ENCODE measurements at places on chromosomes 1 and 21. TPM values are rescaled to one million over a fixed set of nuclear protein-coding genes. Genes with fewer than 3 reads are reported as not detected.

GRCh38 chr1:68799096-68799495 is 302.2 kb upstream of the DEPDC1 start:
- no peak overlapping the region for H3K4me3 ChIP-seq
- no peaks in the 10 kb centered on the region for H3K27me3 ChIP-seq
- no peaks in the 10 kb centered on the region for H3K4me1 ChIP-seq
- H3K27ac ChIP-seq: no peak overlapping the region
- H3K36me3 ChIP-seq: no peaks in the 10 kb centered on the region

GRCh38 chr1:96487394-96487793 is 234.2 kb upstream of the PTBP2 start:
- H3K27me3 ChIP-seq: no peaks in the 10 kb centered on the region
- DNase-seq: no peak
- H3K36me3 ChIP-seq: no peaks in the 10 kb centered on the region

DNA sequence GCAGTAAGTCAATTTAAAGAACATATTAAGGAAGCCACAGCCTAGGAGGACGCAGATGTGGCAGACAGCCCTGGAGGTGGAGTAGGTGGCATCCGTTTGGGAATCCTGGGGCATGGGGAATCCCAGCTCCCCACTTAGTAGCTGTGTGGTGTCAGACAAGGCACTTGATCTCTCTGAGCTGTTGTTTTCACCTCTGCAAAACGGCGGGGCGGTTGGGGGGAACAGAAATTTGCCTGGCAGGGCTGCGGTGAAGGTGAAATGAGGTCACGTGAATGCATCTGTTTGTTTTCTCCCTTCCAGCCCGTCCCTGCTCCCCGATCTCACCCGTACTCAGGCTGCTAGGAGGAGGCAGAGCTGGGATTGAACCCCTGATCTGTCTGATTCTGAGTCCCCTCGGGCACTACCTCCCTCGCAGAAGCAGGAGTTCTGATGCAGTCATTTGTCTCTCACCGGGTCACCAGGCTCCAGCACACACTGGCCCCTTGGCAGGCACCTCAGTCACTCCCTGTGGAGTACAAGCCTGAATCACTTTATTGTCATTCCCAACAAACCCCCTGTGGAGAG is 2.2 kb upstream of the LAPTM5 start:
- no peak overlapping the region for H3K4me3 ChIP-seq
- no peaks in the 10 kb centered on the region for H3K36me3 ChIP-seq
- no peaks in the 10 kb centered on the region for H3K4me1 ChIP-seq
- DNase-seq: no peak
- no peaks in the 10 kb centered on the region for H3K27me3 ChIP-seq

- no peak overlapping the region for H3K27ac ChIP-seq
- H3K4me1 ChIP-seq: no peaks in the 10 kb centered on the region
- DNase-seq: no peak
- no peaks in the 10 kb centered on the region for H3K36me3 ChIP-seq
These were observed 24.4 kb downstream of the BLZF1 start for GRCh38 chr1:169392406-169392805.

GRCh38 chr1:202266061-202266765 is 72.6 kb downstream of the LGR6 start:
- H3K4me1 ChIP-seq: no peaks in the 10 kb centered on the region
- no peaks in the 10 kb centered on the region for H3K27me3 ChIP-seq
- no peak for DNase-seq
- H3K4me3 ChIP-seq: no peak overlapping the region
- no peaks in the 10 kb centered on the region for H3K36me3 ChIP-seq

STIL gene
- 26.4 TPM for total RNA-seq

DNA sequence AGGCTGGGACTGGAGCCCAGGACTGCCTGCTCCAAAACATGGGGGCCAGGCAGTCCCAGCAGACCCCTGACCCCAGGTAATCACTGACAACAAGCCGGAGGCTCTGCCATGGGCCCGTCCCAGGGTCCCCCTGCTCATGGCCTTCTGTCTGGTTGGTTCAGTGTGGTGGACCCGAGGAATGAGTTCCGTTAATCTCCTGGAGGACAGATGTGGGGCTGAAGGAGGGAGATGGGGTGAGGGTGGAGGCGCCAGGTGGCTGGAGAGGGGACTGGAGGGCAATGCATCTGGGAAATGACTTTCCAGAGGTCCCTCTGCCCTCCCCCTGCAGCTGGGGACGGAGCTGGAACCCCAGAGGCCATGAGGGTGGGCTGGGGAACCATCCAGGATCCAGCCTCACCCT is 103.2 kb downstream of the EBNA1BP2 start:
- no peak overlapping the region for H3K4me3 ChIP-seq
- peaks cover 50% of the 10 kb centered on the region for H3K4me1 ChIP-seq
- H3K27me3 ChIP-seq: no peaks in the 10 kb centered on the region
- no peak for DNase-seq
- H3K27ac ChIP-seq: no peak overlapping the region

DNA sequence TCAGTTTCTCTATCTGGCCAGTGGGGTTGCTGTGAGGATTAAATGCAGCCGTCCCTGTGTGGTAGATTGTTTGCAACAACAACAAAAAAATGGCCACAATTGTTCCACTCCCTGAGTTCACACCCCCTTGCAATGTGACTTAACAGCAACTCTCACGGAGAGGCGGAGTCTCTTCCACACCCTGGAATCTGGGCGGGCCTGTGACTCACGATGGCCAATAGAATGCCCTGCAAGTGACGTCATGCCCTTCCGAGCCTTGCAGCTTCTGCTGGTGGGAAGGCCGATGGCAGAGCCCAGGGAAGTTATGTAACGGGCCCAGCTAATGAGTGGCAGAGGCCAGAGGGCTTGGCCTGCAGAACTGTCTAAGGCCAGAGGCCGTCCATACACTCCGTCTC is 87.9 kb downstream of the RIPK4 start:
- H3K4me1 ChIP-seq: peaks cover 32% of the 10 kb centered on the region
- peak; percentile 96 for DNase-seq
- peak overlapping the region; percentile 96 for H3K27ac ChIP-seq
- H3K36me3 ChIP-seq: no peaks in the 10 kb centered on the region
- no peaks in the 10 kb centered on the region for H3K27me3 ChIP-seq

- no peak overlapping the region for H3K4me3 ChIP-seq
- H3K27me3 ChIP-seq: no peaks in the 10 kb centered on the region
- peaks cover 3% of the 10 kb centered on the region for H3K36me3 ChIP-seq
- H3K27ac ChIP-seq: peak overlapping the region; percentile 48
- DNase-seq: no peak
- H3K4me1 ChIP-seq: 0 out of 2 replicates have a peak, but pooled peaks cover 11% of the 10 kb centered on the region
These were observed 842 bp downstream of the LENEP start for GRCh38 chr1:154994269-154994587.

GRCh38 chr1:208203848-208204609 is 40.2 kb downstream of the PLXNA2 start:
- no peaks in the 10 kb centered on the region for H3K27me3 ChIP-seq
- H3K4me3 ChIP-seq: no peak overlapping the region
- no peaks in the 10 kb centered on the region for H3K36me3 ChIP-seq
- no peak overlapping the region for H3K27ac ChIP-seq
- H3K4me1 ChIP-seq: peaks cover 45% of the 10 kb centered on the region

DNA sequence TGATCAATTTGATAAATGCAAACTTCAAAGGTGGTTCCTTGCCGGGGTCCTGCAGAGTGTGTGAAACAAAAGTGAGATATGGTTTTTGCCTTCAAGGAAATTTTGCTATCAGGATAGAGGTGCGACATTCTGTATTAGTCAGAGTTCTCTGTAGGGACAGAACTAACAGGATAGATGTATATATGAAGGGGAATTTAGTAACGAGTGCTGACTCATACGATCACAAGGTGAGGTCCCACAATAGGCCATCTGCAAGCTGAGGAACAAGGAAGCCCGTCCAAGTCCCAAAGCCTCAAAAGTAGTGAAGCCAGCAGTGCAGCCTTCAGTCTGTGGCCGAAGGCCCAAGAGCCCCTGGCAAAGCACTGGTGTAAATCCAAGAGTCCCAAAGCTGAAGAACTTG is 157.0 kb downstream of the RYR2 start:
- no peaks in the 10 kb centered on the region for H3K4me1 ChIP-seq
- H3K4me3 ChIP-seq: no peak overlapping the region
- DNase-seq: no peak
- H3K27me3 ChIP-seq: no peaks in the 10 kb centered on the region
- no peaks in the 10 kb centered on the region for H3K36me3 ChIP-seq
- no peak overlapping the region for H3K27ac ChIP-seq

DNA sequence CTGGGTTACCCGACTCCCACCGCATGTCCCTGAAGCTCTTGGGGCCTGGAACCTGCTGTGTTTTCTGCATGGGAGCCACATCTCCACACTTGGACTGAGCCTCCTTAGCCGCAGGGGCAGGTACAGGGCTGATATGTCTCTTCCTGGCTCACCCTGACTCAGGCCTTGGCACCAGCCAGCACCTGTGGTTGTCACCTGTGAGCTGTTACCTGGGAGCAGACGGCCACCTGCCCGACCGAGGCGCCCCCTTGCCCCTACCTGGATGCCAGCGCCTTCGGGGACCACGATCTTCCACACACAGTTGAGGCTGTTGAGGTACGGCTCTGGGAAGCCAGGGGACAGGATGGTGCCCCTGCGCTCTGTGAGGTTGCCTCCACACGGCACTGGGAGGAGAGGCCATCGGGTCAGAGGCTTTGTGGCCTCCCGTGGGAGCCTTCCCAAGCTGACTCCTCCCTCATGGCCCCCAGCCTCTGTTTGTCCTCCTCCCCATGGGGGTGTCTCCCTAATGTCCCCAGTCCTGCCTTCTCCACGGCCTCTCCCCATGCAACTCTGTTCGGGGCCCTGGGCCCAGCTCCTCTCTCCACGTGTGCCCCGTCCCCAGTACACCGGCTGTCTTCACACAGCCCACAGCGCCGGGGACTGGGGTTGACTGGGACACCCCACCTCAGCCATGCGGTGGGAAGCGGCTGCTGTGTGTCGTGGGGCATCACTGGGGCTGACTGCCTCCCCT is 152.0 kb downstream of the ZSCAN20 start:
- H3K27me3 ChIP-seq: no peaks in the 10 kb centered on the region
- no peak overlapping the region for H3K4me3 ChIP-seq
- DNase-seq: no peak
- no peak overlapping the region for H3K27ac ChIP-seq
- H3K4me1 ChIP-seq: no peaks in the 10 kb centered on the region

DNA sequence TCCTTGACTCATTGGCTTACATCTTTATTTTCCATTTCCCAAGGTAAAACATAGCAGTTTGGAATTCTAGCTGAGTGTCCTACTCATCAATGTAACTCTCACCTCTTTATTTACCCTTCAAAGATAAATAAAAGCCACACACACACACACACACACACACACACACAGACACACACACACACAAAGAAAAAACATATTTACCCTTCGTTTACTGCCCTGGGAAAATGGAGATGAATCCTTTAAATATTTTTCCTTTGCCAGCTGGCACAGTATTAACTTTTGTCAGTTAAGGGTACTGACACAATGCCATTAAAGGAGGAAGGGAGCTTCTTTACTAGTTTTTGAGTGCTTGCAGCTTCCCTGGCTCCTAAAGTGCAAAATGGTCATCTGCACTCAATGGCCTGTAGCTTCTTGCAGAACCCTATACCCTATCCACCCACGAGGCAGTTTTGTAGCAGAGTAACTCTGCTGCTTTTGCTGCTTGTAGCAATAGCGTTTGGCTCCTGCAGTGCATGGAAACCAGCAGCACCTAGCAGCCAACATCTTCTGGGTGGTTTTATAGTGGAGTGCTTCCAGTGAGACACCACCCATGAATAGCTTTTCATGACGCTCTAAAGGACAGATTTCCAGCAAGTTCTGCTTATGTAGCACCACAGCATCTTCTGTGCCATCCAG is 103.7 kb downstream of the HS2ST1 start:
- no peak overlapping the region for H3K4me3 ChIP-seq
- no peaks in the 10 kb centered on the region for H3K4me1 ChIP-seq
- H3K27me3 ChIP-seq: no peaks in the 10 kb centered on the region
- H3K36me3 ChIP-seq: no peaks in the 10 kb centered on the region
- H3K27ac ChIP-seq: no peak overlapping the region

NIPAL3 gene
- total RNA-seq: 9.2 TPM

GRCh38 chr21:25441835-25442234 is 165.4 kb downstream of the MRPL39 start:
- DNase-seq: no peak
- H3K36me3 ChIP-seq: no peaks in the 10 kb centered on the region
- no peak overlapping the region for H3K27ac ChIP-seq
- no peaks in the 10 kb centered on the region for H3K4me1 ChIP-seq
- no peaks in the 10 kb centered on the region for H3K27me3 ChIP-seq
- H3K4me3 ChIP-seq: no peak overlapping the region

CLIC4 gene
- total RNA-seq: 140 TPM

GRCh38 chr1:213531369-213532310 is 456.1 kb upstream of the PROX1 start:
- H3K27ac ChIP-seq: no peak overlapping the region
- no peak overlapping the region for H3K4me3 ChIP-seq
- no peaks in the 10 kb centered on the region for H3K36me3 ChIP-seq
- no peaks in the 10 kb centered on the region for H3K4me1 ChIP-seq

SLC9C2 gene
- not detected for total RNA-seq

CATSPERE gene
- total RNA-seq: 0.14 TPM

GRCh38 chr1:111739925-111740765 is 950 bp upstream of the INKA2 start:
- no peaks in the 10 kb centered on the region for H3K27me3 ChIP-seq
- H3K36me3 ChIP-seq: no peaks in the 10 kb centered on the region
- DNase-seq: peak; percentile 69
- H3K4me3 ChIP-seq: peak overlapping the region; percentile 56

DNA sequence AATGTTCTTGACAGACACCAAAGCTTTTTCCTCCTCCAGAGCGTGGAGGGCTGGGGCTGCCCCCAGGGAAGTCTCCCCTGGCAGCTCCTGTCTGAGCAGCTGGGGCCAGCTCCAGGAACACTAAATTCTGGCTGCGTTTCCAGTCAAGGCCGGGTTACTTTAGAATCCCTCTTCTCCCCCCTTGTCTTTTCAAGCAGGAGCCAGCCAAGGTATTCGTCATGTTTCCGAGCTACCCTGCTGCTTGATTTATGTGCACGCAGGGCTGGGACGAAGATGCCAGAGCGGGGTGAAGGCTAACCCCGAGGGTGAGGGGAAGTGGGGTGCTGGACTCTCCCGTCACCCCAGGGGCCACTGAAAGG is 68.1 kb upstream of the ANGPTL1 start:
- no peaks in the 10 kb centered on the region for H3K27me3 ChIP-seq
- no peak for DNase-seq
- H3K4me1 ChIP-seq: no peaks in the 10 kb centered on the region
- no peak overlapping the region for H3K4me3 ChIP-seq

LCE1F gene
- total RNA-seq: not detected

PRPF38B gene
- 37.7 TPM for total RNA-seq

DNA sequence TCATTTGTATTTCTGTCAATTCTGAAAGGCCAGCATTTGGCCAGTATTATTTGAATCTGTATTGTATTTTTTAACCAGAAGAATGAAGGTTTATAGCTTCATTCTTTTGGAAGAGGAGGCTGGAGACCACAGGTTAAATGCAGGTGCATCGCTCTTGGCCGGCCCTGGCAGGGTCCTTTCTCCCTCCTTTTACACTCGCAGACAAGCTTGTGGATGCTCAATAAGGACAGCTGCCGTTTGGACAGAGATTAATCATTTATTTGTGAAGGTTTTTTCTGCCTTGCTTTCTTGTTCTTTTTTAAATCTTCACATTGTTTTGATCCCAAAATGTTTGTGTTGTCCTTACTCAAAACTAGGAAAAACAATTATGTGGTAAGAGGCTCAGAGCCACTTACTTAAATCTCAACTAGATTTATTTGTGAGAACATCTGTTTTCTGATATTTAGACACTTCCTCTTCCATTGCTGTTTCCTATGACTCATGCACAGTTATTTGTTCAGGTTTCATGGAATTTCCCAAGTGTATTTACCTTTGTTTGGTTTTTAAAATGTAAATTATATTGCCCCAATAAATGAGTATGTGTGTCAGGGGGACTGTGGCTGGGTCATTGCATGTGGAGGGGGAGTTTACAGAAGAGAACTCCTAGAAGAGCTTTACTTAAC is 46.7 kb upstream of the LAMC2 start:
- no peaks in the 10 kb centered on the region for H3K27me3 ChIP-seq
- H3K4me3 ChIP-seq: no peak overlapping the region
- no peaks in the 10 kb centered on the region for H3K36me3 ChIP-seq
- peak overlapping the region; percentile 82 for H3K27ac ChIP-seq

Data from Caco-2 (cell line).